Hepatocyte (in vitro differentiated cells): ENCODE measurements at places on chromosomes 2 and 18. TPM values are rescaled to one million over a fixed set of nuclear protein-coding genes. Genes with fewer than 3 reads are reported as not detected.

- DNase-seq: peak; percentile 47
Measured at GRCh38 chr2:136932700-136933099, 167.4 kb downstream of the THSD7B start.

- no peak for DNase-seq
Measured at GRCh38 chr2:25402477-25402876, 60.8 kb upstream of the DNMT3A start.

Gene PARD6G
- 8.2 and 12.1 TPM in 2 replicates for polyA plus RNA-seq

Gene CRYGC
- polyA plus RNA-seq: 1.3 TPM in 2 replicates

- peak; percentile 28 for DNase-seq
Measured at GRCh38 chr18:45169610-45170009, 445.7 kb upstream of the SLC14A2 start.

GRCh38 chr18:48048251-48048650, 117.8 kb upstream of the SMAD2 start:
- DNase-seq: no peak

DNA sequence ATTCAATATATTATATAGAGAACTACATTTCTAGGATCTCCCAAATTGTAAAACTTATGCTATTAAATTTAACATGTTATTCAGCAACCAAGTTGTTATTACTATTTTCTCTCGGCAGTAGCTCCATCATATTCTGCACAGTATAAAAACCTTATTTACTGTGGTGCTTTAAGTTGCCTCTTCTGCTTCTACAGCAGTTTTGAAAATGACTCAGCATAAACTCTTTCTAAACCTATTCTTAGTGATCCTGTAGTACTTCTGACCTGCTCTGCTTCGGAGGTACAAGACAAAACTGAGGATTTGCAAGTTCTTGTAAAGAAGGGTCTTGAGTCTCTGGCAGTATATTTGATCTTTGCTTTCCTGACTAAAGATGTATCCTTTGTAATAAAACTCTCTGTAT, 567.2 kb downstream of the TMX3 start:
- no peak for DNase-seq

Gene TMEM37
- 89.9 and 123 TPM in 2 replicates for polyA plus RNA-seq

Gene EMX1
- 0.16 and 0.34 TPM in 2 replicates for polyA plus RNA-seq

Gene MARCHF4
- 0.28 TPM in 1 of 2 replicates, not detected in the other for polyA plus RNA-seq

GRCh38 chr2:74849228-74849892, 15.4 kb downstream of the HK2 start:
- DNase-seq: no peak

Gene EN1
- 0.38 and 1.3 TPM in 2 replicates for polyA plus RNA-seq

- no peak for DNase-seq
Measured at GRCh38 chr18:79427368-79428225, 31.9 kb downstream of the NFATC1 start.

Gene SPDYA
- 1.3 and 2.1 TPM in 2 replicates for polyA plus RNA-seq

Gene DSEL
- polyA plus RNA-seq: 3.3 and 4.0 TPM in 2 replicates

GRCh38 chr2:186925514-186925913, 76.5 kb upstream of the ZSWIM2 start:
- DNase-seq: no peak

Gene IL36B
- polyA plus RNA-seq: not detected in 2 replicates

Gene ALPP
- polyA plus RNA-seq: 1.2 and 1.3 TPM in 2 replicates

GRCh38 chr2:192145496-192145895, 49.2 kb downstream of the TMEFF2 start:
- DNase-seq: no peak

Gene ST6GAL2
- 3.0 and 3.2 TPM in 2 replicates for polyA plus RNA-seq

Gene ASTL
- not detected in 2 replicates for polyA plus RNA-seq

- DNase-seq: no peak
Measured at GRCh38 chr2:191109888-191110287, 40.9 kb downstream of the STAT4 start.

Gene SMCHD1
- 13.0 and 15.7 TPM in 2 replicates for polyA plus RNA-seq

DNA sequence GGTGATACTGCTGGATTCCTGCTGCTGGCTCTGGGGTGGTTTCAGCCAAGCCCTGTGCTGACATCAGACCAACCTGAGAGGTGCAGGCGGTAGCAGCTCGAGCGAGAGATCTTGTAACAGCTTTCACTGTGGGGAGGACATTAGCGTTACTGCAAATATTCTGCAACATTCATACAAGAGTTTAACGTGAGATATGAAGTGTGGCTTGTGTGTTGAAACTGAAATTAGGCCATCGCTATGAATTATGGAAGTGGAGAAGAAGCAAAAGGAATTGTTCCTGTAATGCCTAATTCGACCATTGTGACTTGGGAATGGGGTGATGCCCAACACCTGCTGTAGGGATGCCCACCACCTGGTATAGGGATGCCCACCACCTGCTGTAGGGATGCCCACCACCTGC, 6.5 kb upstream of the MLPH start:
- no peak for DNase-seq

DNA sequence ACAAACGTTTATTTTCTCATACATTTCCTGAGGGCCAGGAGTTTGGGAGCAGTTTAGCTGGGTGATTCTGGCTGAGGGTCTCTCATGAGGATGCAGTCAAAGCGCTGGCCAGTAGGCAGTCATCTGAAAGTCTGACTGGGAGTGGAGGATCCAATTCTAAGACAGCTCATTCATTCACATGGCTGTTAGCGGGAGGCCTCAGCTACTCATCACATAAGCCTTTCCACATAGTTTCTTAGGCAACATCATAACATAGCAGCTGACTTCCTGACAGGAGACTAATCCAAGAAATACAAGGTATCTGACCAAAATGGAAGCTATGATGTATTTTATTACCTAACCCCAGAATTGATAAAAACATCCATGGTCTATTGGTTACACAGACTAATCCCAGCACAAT, 2.9 kb upstream of the MRPL44 start:
- peak; percentile 53 for DNase-seq

GRCh38 chr2:643761-644160, 33.4 kb downstream of the TMEM18 start:
- no peak for DNase-seq

- no peak for DNase-seq
Measured at GRCh38 chr2:222792001-222792611, 68.7 kb upstream of the ACSL3 start.

DNA sequence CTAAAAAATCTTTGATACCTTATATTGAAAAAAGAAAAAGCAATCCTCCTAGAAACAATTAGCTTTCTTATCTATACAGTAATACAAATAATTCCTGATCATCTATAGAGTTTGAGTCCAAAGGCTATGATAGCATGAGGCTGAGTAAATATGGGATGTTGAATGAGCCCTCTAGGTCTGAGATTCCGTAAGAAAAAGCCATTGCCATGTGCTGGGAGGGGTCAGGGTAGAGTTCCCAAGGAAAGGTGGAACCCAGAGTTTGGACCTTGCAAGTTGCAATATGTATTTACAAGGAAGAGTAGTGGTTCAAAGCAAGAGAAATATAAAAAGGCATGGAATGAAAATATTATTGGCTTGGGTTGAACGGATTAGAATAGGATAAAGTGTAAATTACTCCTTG, 178.1 kb downstream of the DCC start:
- DNase-seq: peak; percentile 32

DNA sequence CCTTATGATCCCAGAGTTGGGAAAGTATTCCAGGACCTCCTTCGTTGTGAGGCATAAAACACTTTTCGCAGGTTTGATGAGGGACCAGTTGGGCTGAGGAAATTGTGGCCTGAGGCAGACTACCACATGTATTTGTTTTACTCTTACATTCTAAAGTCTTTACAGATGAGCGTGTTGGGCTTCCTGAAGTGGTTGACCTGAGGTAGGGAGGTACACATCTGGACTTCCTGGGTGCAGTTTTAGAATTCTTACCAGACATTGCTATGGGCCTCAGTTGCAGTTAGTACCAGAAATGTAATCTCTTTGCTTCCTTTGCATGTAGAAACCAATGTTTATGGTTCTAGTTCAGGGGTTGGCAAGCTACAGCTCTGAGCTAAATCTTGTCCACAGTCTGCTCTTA, 48.7 kb downstream of the COA5 start:
- DNase-seq: no peak

Gene SCYGR6
- not detected in 2 replicates for polyA plus RNA-seq

DNA sequence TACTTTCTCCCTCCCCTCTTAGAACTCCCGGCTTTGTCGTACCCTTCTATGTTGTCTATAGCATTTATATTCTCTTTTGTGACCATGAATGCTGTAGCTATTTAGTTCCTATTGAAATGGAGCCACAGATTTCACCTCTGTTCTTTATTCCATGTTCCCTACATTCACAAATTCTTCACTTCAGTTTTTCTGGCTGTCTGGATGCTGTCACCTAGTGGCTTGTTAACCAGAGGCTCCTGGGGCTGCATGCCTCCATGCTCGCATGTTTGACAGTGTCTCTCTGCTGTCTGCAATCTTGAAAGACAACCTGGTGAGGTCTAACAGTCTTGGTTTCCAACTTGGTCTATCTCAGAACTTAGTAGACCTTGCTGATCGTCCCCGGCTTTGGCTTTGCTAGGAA, 48.2 kb downstream of the CFAP221 start:
- DNase-seq: no peak

Gene ASB18
- not detected in 2 replicates for polyA plus RNA-seq

DNA sequence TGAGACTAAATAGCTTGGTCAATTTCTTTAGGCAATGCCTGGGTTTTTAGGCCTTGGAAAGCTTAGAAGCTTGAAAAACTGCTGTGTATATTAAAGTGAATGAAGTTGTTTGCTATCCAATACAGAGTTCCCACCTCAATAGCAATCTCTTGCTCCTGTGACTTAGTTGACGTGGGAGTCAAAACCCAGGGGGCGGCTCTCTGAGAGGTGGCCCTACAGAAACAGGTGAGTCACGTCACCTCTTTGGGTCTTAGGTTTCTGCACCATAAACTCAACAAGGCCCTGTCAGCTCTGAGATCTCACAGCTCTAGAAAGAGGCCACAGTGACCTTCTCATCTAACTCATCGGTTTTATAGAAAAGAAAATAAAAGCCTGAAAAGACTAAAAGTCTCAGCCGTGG, 79.6 kb downstream of the ADD2 start:
- no peak for DNase-seq

DNA sequence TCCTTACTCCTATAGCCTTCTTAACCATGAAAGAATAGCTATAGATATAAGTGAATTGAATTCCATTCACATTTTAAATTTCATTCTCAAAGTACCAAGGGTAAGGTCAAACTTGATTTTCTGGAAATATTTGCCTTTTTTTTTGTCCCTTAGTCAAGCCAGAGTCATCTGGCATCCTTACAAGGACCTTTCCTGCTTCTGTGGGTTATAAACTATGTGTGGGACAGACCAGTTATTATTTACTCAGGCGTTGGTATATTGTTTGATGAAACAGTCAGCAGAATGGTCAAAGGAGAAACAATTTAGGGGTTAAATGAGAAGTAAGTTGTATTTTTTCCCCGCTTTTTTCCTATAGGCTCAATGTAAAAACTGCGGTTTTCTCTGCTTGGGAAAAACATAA, 1103.2 kb upstream of the ZEB2 start:
- DNase-seq: no peak

DNA sequence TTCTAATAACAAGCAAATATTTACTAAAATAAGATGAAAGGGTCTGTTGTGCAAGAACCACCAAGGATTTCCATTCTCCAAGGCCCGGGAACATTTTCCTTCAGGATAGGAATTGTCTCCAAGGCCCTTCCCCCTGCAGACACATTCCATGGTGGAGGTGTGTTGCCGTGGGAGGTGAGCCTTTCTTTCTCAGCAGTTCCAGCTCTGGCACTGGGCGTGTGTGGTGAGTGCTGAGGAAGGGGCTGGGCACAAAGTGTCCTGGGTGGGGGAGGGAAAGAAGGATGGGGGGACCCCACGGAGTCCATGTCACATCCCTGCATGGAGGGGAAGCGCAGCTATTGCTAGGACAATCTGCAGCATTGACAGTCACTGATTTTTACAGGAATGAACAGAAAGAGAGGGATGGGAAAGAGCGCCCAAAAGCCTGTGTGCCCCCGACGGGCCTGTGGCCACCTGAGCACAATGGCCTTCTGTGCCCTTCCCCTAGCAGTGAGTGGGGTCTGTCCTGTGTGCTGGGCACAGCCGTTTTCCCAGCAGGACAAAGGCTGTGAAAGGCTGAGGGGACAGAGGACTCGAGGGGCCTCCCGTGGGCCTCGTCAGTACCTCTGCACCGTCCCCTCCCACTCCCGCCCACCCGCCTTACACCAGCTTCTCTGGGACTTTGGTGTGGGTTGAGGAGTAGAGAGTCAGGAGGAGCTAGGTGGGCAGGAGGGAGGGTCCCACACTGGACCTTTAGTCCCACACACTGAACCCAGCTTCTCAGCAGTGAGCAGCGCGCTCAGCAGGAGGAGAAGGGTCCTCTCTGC, 79.8 kb downstream of the PTGR3 start:
- DNase-seq: no peak

- DNase-seq: peak; percentile 26
Measured at GRCh38 chr18:55189972-55190371, 230.7 kb upstream of the CCDC68 start.

DNA sequence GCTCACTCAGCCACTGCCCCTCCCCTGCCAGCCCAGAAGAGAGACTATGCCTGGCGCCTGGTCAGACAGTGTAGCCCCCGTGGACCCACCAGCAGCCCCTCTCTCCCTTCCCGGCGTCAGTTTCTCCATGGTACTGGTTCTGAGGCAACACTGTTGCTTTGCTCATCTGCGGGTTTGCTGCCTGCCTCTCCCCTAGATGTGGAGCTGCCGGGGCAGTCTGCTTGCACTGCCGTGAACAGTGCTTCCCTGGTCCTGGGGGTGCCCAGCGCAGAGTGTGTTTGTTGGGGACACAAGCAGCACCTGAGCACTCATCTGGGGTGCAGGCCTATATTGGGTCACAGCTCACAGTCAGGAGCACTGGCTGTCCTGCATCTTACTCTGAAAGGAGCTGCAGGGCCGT, 309.9 kb downstream of the NDUFA10 start:
- DNase-seq: no peak

Gene PJVK
- polyA plus RNA-seq: 3.2 and 4.6 TPM in 2 replicates

DNA sequence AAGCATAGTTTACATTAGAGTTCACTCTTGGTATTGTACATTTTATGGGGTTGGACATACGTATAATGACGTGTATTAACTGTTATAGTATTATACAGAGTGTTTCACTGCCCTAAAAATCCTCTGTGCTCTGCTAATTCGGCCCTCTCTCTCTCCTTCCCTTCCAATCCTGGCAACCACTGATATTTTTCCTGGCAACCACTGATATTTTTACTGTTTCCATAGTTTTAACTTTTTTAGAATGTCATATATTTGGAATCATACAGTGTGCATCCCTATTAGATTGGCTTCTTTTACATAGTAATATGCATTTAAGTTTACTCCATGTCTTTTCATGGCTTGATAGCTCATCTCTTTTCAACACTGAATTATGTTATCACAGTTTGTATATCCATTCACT, 526.7 kb downstream of the RIT2 start:
- DNase-seq: no peak

Gene STK36
- 37.2 and 42.7 TPM in 2 replicates for polyA plus RNA-seq

GRCh38 chr18:68478246-68478645, 236.7 kb downstream of the TMX3 start:
- DNase-seq: no peak

- DNase-seq: no peak
Measured at GRCh38 chr2:144376460-144376859, 143.5 kb downstream of the ZEB2 start.

GRCh38 chr2:1678609-1679008, 65.7 kb downstream of the PXDN start:
- no peak for DNase-seq

Gene ARHGEF4
- 11.2 and 17.3 TPM in 2 replicates for polyA plus RNA-seq
